ENCODE measurements at places on chromosomes 4 and X. TPM values are rescaled to one million over a fixed set of nuclear protein-coding genes. Genes with fewer than 3 reads are reported as not detected.

Gene SFRP2
- 70.4 TPM for total RNA-seq

Gene CXCL10
- 1.3 TPM for total RNA-seq

Gene P2RY10
- 0.54 TPM for total RNA-seq

Gene GATA1
- total RNA-seq: 1.4 TPM

Gene GPM6B
- 33.7 TPM for total RNA-seq

Gene MGARP
- 8.9 TPM for total RNA-seq

Gene ACSL4
- 27.5 TPM for total RNA-seq

Gene CCSER1
- 2.7 TPM for total RNA-seq

Gene TMEM192
- 18.6 TPM for total RNA-seq

Gene CXCL11
- not detected for total RNA-seq

DNA sequence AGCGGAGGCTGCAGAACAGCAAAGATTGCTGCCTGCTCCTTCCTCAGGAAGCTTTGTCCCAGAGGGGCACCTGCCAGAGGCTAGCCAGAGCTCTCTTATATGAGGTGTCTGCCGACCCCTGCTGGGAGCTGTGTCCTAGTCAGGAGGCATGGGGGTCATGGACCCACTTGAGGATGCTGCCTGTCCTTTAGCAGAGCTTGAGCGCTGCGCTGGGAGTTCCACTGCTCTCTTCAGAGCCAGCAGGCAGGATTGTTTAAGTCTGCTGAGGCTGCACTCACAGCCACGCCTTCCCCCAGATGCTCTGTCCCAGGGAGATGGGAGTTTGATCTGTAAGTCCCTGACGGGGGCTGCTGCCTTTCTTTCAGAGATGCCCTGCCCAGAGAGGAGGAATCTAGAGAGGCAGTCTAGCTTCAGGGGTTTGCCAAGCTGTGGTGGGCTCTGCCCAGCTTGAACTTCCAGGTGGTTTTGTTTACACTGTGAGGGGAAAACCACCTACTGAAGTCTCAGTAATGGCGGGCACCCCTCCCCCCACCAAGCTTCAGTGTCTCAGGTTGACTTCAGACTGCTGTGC, 10.9 kb downstream of the DCK start:
- no peak for DNase-seq

DNA sequence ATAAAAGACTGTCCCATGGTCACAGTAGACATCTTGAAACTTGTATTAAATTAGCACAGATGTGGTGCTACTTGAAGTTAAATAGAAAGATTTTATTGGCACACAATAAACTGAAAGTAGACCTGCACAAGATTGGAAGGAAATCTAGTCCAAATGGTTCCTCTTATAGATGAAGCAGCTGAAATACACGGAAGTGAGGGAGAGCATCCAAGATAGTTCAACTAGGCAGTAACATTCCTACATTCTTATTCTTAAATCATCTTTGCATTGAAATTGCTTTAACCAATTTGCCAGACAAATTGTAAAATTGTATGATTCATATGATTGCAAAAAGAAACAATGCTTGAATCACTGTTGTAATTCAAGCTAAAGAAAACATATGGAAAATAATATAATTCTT, 87.6 kb upstream of the VCX3B start:
- no peak for DNase-seq

- DNase-seq: no peak
Observed at GRCh38 chr4:51930557-51930956, 87.6 kb downstream of the DCUN1D4 start.

GRCh38 chrX:16750136-16750535, 30.7 kb downstream of the SYAP1 start:
- DNase-seq: no peak

DNA sequence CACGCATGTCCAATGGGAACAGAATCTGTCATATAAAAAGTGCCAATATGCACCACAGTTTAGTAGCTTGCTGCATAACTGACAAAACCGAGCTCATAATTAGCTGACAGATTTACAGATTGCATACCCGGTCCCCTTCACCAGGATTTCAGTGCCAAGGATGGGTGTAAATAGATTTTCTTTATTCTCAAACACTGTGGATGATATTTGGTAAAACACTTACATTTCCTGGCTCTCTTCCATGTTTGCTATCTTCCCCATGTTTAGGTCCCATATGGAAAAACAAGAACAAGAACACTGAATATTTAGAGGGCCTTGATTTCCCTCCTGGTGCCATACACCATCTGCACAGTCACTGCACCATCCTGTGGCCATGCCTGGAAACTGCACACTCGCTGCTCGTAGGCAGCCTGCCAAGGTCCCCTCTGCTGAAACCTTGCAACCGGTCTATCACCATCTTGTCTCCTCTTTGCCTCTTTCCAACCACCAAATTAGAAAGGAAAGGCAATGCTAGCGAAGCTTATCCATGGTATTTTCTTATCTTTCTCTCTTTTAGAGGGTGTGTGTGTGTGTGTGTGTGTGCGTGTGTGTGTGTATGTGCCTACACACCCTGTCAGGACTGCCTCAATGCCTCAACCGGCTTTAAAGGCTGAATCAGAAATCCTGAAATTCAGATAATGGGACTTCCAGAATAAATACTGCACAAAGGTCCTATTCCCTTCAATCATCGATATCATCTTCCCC, 124.2 kb upstream of the MBNL3 start:
- DNase-seq: no peak

DNA sequence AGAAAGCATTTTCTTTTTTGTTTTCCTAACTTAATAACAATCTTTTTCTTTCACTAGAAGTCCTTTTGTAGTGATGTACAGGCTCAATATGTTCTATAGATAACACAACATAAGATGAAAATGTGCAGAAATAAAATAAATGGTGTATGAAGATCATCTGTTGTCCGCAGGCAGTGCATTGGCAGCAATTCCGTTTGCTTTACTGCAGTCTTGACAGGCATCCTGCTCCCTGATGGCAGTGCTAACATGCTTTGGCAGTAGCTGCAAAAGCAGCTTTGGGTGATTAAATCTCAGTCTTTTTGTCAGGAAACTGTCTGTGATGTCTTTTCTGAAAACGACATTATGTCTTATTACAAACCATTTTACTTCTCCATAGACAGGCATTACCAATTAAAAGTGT, 131.4 kb downstream of the TRAM1L1 start:
- DNase-seq: no peak

DNA sequence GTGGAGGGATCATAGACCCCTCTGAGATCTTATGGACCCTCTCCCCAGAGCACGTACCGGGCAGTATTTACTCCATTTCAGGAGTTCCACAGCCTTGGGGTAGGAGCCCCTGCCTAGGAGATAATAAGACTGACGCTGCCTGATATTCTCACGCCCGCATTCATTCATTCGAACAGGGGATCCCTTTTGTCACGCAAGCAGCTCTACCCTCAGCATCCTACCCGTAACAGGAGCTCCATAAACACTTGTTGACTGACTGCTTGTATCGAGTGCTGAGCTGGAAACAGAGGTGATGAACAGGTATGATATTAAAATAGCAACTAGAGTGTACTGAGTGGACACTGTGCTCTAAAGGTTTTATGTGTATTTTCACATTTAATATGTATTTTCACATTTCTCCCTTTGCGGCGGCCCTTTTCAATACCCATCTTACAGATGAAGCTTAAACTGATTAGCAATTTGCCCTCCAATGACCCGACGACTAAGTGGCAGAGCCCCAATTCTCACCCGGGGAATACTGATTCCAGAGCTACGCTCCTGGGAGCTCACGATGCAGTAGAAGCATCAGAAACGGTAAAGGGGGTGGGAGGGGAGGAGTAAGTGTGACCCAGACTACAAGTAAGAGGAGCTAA, 888 bp downstream of the RAB28 start:
- no peak for DNase-seq

- no peak for DNase-seq
Observed at GRCh38 chr4:15336410-15337167, 91.2 kb upstream of the C1QTNF7 start.

- no peak for DNase-seq
Observed at GRCh38 chr4:33649015-33649414, 2595.3 kb downstream of the ARAP2 start.

DNA sequence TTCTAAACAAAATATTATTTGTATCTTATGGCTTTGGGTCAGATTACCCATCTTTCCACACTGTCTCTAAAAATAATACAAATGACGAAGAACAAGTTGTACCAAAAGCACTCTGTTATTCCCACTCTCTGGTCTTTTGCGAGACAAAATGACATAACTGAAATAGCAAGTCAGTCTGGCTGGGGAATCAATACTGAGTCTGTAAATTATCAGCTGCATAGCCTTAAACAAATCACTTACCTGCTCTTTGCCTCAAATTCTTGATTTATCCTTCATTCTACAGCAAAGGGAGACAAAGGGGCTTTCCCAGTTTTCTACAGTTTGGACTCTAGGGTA, 40.9 kb downstream of the SOWAHB start:
- no peak for DNase-seq

DNA sequence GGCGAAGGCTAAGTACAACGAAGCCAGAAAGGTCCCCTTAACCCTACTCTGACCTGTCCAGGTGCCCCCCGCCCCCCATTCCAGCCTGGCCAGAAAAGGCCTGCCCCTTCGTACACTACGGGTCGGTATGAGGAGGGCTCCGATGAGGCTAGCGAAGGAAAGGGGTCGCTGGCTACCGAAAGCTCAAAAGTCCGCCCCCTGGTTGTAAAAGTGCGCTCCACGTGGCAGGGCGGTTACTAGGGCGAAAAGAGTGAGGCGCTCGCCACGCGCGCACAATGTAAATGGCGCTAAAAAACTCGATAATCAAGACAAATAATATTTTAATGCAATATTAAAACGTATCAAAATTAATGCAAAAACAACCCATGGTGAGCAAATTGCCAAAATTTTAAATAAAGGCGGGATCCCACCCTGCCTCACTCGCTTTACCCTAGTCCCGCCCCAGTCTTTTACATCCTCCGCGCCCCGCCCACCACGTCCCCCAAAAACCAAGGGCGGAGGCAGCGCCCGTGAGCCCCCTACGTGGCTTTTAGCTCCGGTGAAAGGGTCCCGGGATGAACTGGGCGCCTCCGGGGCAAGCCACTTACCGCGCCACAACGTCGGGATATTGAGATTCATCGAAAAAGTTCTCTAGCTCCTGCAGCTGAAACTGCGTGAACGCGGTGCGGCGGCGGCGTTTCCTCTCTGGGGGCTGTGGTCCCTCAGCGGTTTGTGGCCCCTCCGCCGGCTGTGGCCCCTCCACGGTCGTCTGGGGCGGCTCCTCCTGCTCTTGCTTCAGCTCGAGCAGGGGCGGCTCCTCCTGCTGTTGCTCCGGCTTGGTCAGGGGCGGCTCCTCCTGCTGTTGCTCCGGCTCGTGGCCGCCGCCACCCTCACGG, 929 bp downstream of the ESX1 start:
- DNase-seq: no peak

DNA sequence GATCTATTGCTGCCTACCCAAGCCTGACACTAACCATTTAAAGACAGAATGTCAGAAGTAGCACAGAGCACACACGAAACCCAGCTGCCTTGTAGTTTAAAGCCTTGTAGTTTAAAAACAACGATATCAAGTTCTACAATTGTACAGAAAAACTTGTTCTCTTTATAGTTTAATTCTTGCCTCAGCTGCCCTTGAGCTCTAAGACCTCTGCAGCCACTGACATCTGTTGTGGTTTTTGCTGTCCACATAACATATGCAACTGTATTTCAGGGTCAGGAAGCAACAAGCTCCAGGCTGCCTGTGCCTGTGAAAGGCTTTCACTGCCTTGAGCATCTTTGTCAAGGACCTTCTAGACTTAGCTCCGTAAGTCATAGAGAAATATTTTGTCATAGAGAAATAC, 227.2 kb downstream of the SPCS3 start:
- no peak for DNase-seq

GRCh38 chr4:70365479-70365878, 4.9 kb downstream of the SMR3A start:
- DNase-seq: no peak

DNA sequence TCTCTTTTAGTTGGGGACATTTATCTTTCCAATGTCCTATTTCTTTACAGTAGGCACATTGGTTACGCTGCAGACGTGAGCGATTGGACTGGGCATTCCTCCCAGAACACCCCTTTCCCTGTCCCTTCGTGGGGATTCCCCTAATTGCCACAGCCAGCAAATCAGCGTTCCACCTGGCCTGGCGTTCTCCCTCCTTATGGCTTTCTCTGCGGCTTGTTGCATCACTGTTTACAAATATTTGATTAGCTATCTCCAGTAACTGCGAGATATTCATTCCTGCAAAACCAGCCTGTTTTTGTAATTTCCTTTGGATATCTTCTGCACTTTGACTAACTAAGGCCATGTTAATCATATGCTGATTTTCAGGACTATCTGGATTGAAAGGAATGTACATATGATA, 202.5 kb upstream of the KLF8 start:
- DNase-seq: no peak

GRCh38 chr4:108371282-108371681, 202.6 kb upstream of the LEF1 start:
- DNase-seq: no peak

GRCh38 chr4:6183740-6184139, 16.6 kb downstream of the JAKMIP1 start:
- DNase-seq: no peak

- no peak for DNase-seq
Observed at GRCh38 chrX:111869639-111870034, 6.3 kb upstream of the TRPC5OS start.

GRCh38 chr4:179465131-179465797, 2023.0 kb upstream of the AGA start:
- no peak for DNase-seq

- DNase-seq: no peak
Observed at GRCh38 chr4:151874328-151874727, 113.5 kb upstream of the GATB start.

DNA sequence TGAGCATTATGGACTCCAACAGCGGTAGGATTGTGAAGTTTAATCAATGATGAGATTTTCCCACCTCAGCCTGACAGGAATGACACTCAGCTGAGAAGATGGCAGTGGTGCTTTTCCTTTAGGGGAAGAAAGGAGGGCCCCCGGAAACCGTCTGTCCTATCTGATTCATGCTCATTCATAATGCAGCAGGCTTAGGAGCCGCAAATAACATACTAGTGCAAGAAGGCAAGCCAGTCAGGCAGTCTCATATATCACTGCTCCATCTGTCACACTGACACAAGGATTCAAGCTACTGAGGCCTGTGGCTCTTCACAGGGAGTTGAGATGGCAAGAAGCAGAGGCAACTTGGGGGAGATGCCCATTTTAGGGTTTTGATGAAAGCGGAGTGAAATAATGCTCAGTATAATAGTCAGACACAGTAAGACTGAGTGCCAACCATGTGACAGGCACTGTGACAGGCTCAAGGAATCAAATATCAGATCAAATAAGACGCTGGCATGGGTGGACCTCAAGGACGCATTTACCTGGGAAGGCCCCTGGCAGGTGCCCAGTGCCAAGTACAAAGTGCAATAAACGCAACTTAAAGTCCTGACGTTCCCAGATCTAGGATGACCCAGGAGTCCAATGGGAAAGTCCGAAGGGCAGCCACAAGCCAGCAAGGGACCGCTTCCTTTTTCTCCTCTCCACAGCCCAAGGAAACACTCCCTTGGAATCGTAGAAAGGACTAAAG, 63.4 kb downstream of the FHDC1 start:
- no peak for DNase-seq

- DNase-seq: no peak
Observed at GRCh38 chrX:150775569-150776350, 82.6 kb downstream of the MTMR1 start.

All from thoracic aorta (tissue), 2 donors.